ENCODE measurements at places on chromosomes 2 and 18. TPM values are rescaled to one million over a fixed set of nuclear protein-coding genes. Genes with fewer than 3 reads are reported as not detected.

DNA sequence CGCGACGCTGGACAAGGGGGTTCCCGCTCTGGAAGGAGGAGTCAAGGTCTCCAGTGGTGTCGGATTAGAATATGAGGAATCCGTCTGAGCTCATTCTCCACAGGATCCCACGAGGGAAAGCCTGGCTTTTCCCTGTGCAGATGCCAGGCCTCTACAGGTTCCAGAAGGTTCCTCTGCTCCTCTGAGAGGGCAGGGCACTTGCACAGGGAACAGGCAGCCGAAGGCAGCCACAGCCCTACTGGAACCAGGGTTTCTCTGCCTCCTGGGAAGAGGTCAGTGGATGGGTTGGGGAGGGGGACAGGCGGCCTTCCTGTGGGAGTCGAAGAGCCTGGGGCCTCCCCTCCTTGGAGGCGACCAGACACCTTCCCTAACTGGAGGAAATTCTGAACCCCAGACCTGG lies 1.7 kb upstream of the AQP12A start:
- DNase-seq: no peak
- H3K27ac ChIP-seq: no peak overlapping the region
- H3K36me3 ChIP-seq: no peaks in the 10 kb centered on the region
- H3K4me3 ChIP-seq: no peak overlapping the region
- peaks cover 2% of the 10 kb centered on the region for H3K27me3 ChIP-seq

DRC1 gene
- 0.45 TPM for total RNA-seq

DNA sequence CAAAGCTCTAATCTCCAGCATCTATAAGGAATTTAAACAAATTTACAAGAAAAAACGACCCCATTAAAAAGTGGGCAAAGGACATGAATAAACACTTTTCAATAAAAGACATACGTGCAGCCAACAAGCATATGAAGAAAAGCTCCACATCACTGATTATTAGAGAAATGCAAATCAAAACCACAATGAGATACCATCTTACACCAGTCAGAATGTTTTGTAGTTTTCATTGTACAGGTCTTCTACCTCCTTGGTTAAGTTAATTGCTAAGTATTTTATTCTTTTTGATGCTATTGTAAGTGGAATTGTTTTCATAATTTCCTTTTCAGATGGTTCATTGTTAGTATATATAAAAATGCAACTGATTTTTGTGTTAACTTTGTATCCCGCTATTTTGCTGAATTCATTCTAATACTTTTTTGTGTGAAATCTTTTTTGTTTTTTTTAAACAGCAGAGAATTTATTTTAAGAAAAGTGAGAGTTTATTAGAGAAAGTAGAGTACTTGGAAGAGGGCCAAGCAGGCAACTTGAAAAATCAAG lies 40.7 kb downstream of the SLC39A10 start:
- peaks cover 5% of the 10 kb centered on the region for H3K4me1 ChIP-seq
- DNase-seq: no peak
- peaks cover 69% of the 10 kb centered on the region for H3K36me3 ChIP-seq
- H3K27ac ChIP-seq: no peak overlapping the region
- H3K27me3 ChIP-seq: no peaks in the 10 kb centered on the region
- no peak overlapping the region for H3K4me3 ChIP-seq

GRCh38 chr2:149744865-149745264 lies 157.3 kb upstream of the MMADHC start:
- H3K36me3 ChIP-seq: no peaks in the 10 kb centered on the region
- no peak overlapping the region for H3K4me3 ChIP-seq
- H3K27me3 ChIP-seq: no peaks in the 10 kb centered on the region
- no peak for DNase-seq

- H3K36me3 ChIP-seq: no peaks in the 10 kb centered on the region
- no peak overlapping the region for H3K4me3 ChIP-seq
- peaks cover 17% of the 10 kb centered on the region for H3K4me1 ChIP-seq
- no peaks in the 10 kb centered on the region for H3K27me3 ChIP-seq
- no peak for DNase-seq
- no peak overlapping the region for H3K27ac ChIP-seq
These were observed 221.3 kb upstream of the ITGA4 start for GRCh38 chr2:181235683-181236459.

DNA sequence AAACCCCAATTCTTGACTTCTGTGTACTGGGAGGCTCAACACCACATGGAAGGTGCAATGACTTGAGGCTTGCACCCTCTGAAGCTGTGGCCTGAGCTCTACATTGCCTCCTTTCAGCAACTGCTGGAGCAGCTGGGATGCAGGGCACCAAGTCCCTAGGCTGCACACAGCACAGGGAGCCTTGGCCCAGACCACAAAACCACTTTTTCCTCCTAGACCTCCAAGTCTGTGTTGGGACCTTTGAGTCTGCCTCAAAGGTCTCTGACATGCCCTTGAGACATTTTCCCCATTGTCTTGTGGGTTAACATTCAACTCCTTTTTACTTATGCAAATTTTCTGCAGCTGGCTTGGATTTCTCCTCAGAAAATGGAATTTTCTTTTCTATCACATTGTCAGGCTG lies 62.6 kb upstream of the KCNE4 start:
- H3K4me3 ChIP-seq: no peak overlapping the region
- H3K36me3 ChIP-seq: no peaks in the 10 kb centered on the region
- no peaks in the 10 kb centered on the region for H3K27me3 ChIP-seq

HS1BP3 gene
- 19.6 TPM for total RNA-seq

DNA sequence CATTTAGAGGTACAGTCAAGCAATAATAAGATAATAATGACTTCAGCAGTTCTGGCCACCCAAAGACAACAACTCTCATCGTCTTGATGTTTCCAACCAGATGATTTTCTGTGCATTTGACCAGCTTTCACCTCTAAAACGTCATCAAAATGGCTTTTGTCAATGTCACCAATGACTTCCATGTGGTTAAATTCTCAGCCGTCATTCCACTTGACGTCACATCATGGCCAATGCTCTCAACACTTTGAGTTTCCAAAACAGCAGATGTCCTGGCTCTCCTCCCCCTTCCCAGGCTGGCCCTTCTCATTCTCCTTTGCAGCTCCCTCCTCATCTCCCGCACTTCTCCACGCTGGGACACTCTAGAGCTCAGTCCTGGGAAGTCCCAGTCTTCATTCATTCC lies 258.3 kb downstream of the BCL2 start:
- no peaks in the 10 kb centered on the region for H3K36me3 ChIP-seq
- no peak overlapping the region for H3K4me3 ChIP-seq
- DNase-seq: no peak
- H3K27ac ChIP-seq: no peak overlapping the region
- no peaks in the 10 kb centered on the region for H3K27me3 ChIP-seq

SLC4A3 gene
- 10.0 TPM for total RNA-seq

DNA sequence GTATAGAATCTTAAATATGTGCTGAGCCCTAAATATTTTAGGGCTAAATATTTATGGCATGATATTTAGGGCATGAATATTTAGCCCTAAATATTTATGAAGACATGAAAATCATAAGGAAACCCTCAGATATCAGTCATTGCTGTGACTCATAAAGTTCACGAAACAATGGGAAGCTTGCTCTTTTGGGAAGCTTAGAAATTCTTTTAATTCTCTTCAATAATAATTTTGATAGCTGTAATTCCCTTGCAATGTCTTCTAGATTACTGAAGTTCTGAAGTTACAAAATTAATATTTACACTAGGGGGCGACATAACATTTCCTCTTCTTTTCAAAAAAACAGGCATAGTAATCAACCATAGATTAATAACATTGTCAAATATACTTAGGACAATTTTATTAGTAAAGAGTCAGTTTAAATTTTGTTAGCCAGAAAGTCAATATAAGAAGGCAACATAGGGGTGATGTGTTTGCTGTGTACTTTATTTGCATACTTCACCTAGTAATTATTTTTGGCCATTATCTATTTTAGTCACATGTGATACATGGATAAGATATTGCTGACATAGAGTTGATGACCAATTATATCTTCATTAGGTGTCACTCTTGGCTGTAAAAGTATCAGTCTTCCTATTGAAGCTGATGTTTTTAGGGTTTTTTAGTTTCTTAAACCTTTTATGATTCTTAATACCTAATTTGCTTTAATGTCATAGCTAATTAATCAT lies 13.2 kb downstream of the ZNF804A start:
- no peaks in the 10 kb centered on the region for H3K36me3 ChIP-seq
- no peak overlapping the region for H3K4me3 ChIP-seq
- H3K27me3 ChIP-seq: peaks cover 10% of the 10 kb centered on the region
- DNase-seq: no peak

GRCh38 chr2:134705861-134706586 lies 12.8 kb downstream of the TMEM163 start:
- peak; percentile 31 for DNase-seq
- H3K36me3 ChIP-seq: no peaks in the 10 kb centered on the region
- H3K4me1 ChIP-seq: peaks cover 16% of the 10 kb centered on the region
- H3K27ac ChIP-seq: peak overlapping the region; percentile 39

- DNase-seq: no peak
- peaks cover 32% of the 10 kb centered on the region for H3K36me3 ChIP-seq
- H3K27ac ChIP-seq: no peak overlapping the region
- no peak overlapping the region for H3K4me3 ChIP-seq
- H3K4me1 ChIP-seq: peaks cover 7% of the 10 kb centered on the region
- no peaks in the 10 kb centered on the region for H3K27me3 ChIP-seq
These were observed 33.5 kb upstream of the CD226 start for GRCh38 chr18:69980982-69981804.

INPP5D gene
- 0.28 TPM for total RNA-seq

GRCh38 chr2:38653380-38653714 lies 12.6 kb upstream of the GALM start:
- no peak overlapping the region for H3K4me3 ChIP-seq
- DNase-seq: no peak
- H3K27me3 ChIP-seq: peaks cover 2% of the 10 kb centered on the region
- H3K4me1 ChIP-seq: no peaks in the 10 kb centered on the region
- no peaks in the 10 kb centered on the region for H3K36me3 ChIP-seq

GRCh38 chr2:189312643-189313042 lies 128.6 kb upstream of the WDR75 start:
- no peaks in the 10 kb centered on the region for H3K27me3 ChIP-seq
- no peak overlapping the region for H3K27ac ChIP-seq
- no peak overlapping the region for H3K4me3 ChIP-seq

GRCh38 chr2:140286377-140286776 lies 1506.2 kb upstream of the NXPH2 start:
- no peak overlapping the region for H3K27ac ChIP-seq
- no peak for DNase-seq
- no peak overlapping the region for H3K4me3 ChIP-seq
- no peaks in the 10 kb centered on the region for H3K36me3 ChIP-seq

FBXO36 gene
- 3.5 TPM for total RNA-seq

DNA sequence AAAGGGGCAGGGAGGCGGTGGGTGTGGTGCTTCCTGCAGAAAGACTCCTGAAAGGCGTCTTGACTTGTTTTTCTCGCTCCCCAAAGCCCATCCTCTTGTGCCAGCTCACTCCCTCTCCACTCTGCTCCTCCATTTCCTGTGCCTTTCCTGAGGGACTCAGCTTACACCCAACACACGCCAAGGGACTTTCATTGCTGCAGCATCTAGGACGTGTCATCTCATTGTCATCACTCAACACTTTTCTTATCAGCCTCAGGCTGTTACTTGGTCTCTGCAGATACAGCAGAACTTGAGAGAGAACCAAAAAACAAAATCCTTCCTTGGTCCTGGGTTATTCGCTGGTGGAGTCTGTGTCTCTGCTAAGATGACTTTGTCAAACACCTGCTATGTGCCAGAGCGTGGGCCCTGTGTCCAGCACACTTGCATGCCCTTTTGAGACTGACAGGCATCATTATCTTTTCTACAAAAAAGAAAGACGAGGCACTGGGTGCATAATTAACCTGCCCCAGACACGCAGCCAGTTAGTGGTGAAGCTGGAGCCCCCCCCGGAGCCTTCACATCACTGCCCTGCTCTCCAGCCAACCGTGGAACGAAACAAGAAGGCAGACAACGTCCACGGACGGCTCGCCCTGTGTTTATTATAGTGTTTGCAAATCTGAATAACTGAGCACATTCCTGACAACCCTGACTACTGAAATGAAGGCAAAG lies 261.7 kb upstream of the HDAC4 start:
- peaks cover 18% of the 10 kb centered on the region for H3K4me1 ChIP-seq
- no peak overlapping the region for H3K4me3 ChIP-seq
- H3K36me3 ChIP-seq: no peaks in the 10 kb centered on the region
- H3K27ac ChIP-seq: no peak overlapping the region

DNA sequence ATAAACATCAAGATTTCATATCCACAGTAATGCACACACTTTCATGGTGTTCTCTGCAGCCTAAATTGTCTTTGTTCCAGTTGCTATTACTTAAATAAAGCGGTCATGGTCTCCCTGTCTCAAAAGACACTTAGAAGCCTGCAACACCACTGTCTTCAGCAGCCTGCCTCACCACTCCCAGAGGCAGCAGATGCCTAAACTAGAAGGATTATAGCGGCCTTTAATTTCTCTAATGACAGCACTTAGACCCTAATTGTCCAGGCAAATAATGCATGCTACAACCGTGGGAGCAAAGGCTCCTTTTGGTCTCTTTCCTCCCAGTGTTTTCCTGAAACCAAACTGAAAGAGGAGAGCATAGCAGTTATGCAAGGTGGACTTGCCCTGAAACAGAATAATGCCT lies 248.8 kb upstream of the SLC39A10 start:
- DNase-seq: no peak
- no peak overlapping the region for H3K27ac ChIP-seq
- H3K4me1 ChIP-seq: no peaks in the 10 kb centered on the region

DNA sequence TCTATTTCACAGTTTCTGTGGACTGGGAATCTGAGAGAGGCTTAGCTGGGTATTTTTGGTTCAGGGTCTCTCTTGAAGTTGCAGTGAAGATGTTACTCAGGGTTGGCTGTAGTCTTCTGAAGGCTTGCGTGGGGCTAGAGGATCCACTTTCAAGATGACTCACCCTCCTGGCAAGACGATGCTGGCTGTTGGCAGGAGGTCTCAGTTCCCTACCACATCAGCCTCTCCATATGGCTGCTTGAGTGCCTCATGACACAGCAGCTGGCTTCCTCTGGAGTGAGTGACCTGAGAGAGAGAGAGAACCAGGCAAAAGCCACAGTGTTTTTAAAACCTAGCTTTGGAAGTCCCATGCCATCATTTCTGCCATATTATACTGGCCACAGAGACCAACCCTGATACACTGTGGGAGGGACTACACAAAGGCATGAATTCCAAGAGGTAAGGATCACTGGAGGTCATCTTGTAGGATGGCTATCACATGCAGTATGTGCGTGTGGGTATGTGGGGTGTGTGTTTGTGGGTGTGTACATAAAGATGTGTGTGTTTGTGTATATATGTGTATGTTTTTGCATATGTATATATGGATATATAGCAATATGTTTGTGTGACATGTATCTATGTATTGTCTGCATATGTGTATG lies 25.1 kb downstream of the DNPEP start:
- no peaks in the 10 kb centered on the region for H3K4me1 ChIP-seq
- DNase-seq: no peak
- no peak overlapping the region for H3K4me3 ChIP-seq
- peaks cover 2% of the 10 kb centered on the region for H3K36me3 ChIP-seq
- no peak overlapping the region for H3K27ac ChIP-seq

DNA sequence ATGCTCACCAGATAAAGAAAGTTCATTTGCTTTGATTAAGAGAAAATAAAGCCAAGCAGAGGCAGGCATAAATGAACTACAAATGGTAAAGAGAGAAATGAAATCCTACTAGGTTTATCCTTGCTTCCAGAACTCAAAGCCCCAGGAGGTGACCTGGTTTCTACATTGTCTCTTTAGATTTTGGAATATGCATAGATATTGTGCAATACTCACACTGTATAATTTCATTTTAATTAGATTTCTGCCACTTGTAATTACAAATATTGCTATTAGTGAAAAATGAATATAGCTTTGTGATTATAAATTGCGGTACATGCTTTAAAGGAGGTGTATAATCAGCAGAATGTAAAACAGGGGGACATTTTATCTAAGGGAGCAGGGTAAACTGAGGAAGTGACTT lies 76.9 kb upstream of the NRXN1 start:
- no peak overlapping the region for H3K4me3 ChIP-seq
- no peaks in the 10 kb centered on the region for H3K27me3 ChIP-seq
- H3K4me1 ChIP-seq: peaks cover under 1% of the 10 kb centered on the region
- H3K36me3 ChIP-seq: no peaks in the 10 kb centered on the region
- no peak overlapping the region for H3K27ac ChIP-seq
- no peak for DNase-seq

NYAP2 gene
- total RNA-seq: 0.36 TPM

Data from neural crest cell (in vitro differentiated cells).